ENCODE measurements at places on chromosomes 1 and 21.

DNA sequence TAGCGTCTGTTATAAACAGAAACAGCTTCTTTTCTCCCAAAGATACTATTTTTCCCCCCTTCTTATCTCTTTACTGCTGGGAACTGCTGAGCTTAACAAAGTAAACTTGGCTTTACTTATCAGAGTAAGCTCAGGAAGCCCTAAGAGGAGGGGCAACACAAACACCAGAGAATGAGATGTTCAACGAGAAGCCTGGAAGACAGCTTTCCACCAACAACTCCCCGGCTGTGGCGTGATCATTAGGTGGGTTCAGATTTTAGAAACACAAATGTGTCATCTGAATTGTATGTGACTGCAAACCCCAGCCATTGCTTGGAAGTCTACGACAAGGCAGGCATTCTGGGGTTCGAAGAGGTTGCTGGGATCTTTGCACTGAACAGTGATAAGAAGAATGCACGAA is 181.2 kb upstream of the ESRRG start:
- DNase-seq: no peak

GRCh38 chr1:160169553-160170399 is 18.4 kb downstream of the ATP1A4 start:
- DNase-seq: peak; percentile 18

DNA sequence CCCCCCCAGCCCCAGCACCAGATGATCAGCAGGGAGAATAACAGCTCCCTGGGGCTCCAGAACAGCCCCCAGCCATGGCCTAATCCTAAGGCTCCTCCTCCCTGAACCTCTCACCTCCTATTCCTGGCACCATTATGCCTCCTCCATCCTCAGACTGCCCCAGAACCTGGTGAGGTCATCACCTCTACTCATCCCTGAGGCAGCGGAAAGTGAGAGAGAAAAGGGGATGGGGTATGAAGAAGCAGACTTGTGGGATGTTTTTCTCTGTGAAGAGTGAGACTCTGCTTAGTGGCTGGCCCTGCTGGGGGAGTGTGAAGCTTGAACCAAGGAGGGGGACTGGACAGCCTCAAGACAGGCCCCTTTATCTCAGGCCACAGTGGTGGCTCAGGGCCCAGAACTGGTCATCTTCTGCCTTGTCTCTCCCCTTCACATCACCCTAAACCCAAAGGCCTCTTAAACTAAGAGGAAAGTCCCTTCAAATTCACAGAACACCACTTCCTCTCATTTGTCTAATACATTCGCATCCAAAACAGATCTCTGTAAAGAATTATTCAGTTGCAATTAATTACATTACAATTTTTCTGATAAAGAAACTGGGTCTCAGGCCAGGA is 2.2 kb upstream of the PPM1J start:
- DNase-seq: no peak

- no peak for DNase-seq
Observed at GRCh38 chr1:247517795-247518612, 18.2 kb downstream of the OR2C3 start.

DNA sequence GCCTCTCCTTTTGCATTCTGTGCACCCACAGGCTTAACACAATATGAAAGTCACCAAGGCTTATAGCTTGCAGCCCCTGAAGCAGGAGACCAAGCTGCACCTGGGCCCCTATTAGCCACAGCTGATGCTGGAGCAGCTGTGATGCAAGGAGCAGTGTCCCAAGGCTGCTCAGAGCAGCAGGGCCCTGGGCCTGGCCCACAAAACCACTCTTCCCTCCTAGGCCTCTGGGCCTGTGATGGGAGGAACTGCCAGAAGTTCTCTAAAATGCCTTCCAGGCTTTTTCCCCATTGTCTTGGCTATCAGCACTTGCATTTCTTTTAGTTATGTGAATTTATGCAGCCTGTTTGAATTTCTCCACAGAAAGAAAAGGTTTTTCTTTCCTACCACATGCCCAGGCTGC is 89.5 kb upstream of the KCTD3 start:
- DNase-seq: no peak

- no peak for DNase-seq
Observed at GRCh38 chr1:36735939-36736730, 253.4 kb upstream of the CSF3R start.

DNA sequence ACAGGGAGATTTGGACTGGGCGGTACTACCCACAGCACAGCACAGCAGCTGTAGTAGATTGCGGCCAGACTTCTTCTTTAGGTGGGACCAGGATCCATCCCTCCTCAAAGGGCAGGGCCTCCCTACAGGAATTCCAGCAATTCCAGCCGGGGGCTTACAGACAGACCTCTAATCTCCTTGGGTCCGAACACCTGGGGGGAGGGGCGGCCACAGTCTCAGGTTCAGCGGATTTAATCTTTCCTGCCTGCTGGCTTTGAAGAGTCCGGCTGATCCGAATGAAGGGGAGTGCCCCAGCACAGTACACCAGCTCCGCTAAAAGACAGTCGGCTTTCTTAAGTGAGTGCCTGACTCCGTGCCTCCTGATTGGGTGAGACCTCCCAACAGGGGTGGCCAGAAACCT is 1708.5 kb downstream of the BRINP3 start:
- no peak for DNase-seq

- DNase-seq: no peak
Observed at GRCh38 chr1:190170321-190170720, 307.3 kb downstream of the BRINP3 start.

GRCh38 chr1:53478502-53478818 is 19.3 kb downstream of the DMRTB1 start:
- no peak for DNase-seq

DNA sequence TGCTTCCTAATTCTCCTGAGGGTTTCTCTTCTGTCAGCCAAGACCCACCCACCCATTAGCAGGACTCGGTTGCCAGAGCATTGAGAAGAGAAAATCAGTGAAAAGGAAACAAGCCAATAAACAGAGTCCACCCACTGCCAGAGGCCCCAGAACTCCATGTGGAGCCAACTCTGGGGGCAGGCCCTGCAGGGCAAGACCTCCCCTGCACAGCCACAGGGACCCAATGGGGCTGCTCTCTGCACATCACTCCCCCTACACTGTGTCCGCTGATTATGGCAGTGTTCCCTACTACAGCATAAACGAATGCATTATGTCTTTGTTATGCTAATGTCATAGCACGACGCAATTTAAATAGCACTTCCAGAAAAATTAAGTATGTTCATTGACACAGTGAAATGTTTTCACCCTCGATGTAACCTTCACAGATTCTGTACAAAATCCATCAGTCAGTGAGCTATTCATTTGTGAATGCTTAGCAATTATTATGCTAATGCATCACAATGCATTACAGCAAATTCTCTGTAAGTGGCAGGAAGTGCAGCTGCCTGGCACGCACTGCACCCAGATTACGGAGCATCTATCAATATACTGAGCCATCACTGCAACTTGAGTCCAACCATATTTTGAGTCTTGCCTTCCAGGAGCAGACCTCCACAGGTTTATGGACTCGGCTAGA is 56.4 kb downstream of the GRIK3 start:
- no peak for DNase-seq

DNA sequence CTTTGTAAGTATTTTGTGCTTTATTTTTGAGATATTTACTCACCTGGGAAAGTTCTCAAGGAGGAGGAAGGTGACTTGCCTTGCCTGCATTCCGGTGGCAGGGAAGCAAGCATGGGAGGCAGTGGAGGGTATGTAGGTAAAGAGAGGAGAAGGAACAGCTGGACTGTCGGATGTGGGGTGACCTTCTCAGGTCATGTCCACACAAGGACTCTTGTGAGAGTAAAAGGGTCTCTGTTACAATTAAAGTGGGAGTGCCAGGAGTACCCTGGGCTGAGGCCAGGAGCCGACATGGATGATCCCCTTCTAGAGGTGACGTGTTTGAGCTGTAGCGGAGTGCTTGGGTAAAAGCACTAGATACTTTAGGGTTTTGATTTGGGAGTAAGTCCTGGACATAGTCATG is 25.0 kb downstream of the UBE4B start:
- no peak for DNase-seq

GRCh38 chr1:199898654-199899053 is 128.9 kb upstream of the NR5A2 start:
- no peak for DNase-seq

- DNase-seq: peak; percentile 64
Observed at GRCh38 chr1:25562101-25562927, 18.9 kb downstream of the LDLRAP1 start.

DNA sequence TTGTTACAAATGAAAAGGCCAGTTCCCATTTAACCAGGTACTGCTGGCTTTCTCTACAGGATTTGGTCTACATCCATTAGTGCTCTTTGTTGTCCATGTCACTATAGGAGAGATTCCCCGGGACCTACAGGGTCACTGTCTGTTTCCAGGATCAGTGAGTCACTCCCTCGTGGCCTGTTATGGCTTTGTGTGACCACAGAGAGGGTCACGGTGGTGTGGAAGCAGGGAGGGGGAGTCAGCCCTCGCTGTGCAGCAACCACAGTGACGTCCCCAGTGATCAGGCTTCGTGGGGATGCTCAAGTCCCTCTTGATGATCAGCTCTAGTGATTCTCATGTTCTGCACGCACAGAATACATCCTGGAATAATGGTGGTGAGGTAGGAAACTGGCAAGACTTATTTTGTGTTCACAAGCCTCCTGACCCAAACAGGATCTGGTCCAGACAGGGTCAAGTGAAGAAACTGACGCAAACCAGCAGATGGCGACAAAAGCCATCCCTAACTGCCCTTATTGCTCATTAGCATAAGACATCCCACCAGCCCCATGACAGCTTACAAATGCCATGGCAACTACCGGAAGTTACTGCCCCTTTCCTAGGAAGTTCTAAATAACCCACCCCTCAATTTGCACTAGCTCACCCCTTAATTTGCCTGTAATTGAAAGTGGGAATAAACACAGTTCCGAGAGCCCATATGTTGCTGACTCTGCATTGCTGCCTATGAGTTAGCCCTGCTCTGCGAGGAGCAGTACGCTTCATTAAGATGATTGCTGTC is 98.5 kb downstream of the DISC1 start:
- DNase-seq: peak; percentile 8
